Immature natural killer cell (primary cell): ENCODE measurements at places on chromosomes 2 and 18.

DNA sequence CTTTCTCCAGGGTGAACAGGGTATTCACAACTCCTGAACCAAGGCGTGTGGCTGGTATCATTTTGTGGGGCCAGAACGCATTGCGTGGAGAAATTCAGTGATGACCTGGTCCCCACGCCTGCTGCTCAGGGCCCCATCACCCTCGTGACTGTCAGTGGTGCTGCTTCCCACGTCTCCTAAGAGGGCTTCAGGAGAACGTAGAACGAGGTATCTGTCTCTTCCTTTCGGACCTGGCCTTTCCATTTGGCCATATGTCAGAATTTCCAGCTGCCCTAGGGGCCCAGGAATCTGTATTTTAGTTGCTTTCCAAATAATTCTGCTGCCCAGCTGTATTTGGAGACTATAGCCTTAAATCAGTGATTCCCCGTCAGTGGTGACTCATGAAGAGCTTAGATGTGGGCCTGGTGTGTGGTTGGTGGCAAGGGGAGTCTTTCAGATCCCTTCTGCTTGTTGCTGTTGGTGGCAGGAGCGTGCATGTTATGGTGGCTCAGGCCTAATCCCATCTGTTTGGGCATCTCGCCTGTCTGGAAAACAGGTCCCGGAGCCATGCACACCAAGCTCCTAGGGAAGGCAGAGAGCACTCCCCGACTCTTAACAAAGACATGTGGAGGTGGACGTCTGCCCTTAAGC is 56.4 kb downstream of the NPAS2 start:
- H3K4me1 ChIP-seq: no peaks in the 10 kb centered on the region
- H3K4me3 ChIP-seq: no peak overlapping the region
- no peak for DNase-seq
- H3K27me3 ChIP-seq: peaks cover 2% of the 10 kb centered on the region
- H3K36me3 ChIP-seq: no peaks in the 10 kb centered on the region

DNA sequence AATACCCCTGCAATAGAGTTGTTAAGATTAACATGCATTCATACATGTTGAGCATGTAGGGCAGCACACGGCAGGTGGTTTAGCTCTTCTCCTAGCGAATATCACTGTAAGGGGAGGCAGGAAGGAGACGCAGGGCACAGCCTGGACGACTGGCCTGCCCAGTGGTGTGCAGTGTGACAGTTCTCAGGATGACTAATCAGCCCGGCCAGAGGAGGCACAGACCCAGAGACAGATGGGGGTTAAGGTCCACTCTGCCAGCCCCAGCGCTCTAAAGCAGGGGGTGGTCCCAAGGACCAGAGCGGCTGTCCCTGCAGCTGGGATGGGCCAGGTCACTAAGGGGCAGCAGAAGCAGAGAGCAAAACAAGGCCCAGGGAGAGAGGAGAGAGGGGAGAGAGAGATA is 63.7 kb downstream of the RNF152 start:
- H3K27me3 ChIP-seq: peaks cover 2% of the 10 kb centered on the region
- no peaks in the 10 kb centered on the region for H3K36me3 ChIP-seq
- DNase-seq: no peak
- no peak overlapping the region for H3K4me3 ChIP-seq

GRCh38 chr2:209688385-209688784 is 83.2 kb upstream of the UNC80 start:
- H3K27ac ChIP-seq: no peak overlapping the region
- no peak overlapping the region for H3K4me3 ChIP-seq
- no peaks in the 10 kb centered on the region for H3K36me3 ChIP-seq
- H3K27me3 ChIP-seq: peaks cover 2% of the 10 kb centered on the region

DNA sequence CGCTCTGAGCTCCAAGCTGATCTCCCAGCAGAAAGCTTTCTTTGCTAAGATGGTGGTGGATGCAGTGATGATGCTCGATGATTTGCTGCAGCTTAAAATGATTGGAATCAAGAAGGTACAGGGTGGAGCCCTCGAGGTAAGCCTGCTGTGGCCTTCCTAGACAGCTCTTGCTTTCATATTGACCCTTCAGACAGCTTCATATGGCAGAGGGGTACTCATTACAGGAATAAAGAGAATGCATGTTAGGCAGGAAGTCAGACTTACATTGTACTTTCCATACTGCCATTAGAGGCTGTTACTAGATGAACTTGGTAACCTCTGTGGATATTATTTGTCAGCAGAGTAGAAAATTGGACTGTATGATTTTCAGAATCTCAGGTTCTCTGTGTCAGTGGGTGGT is 10.5 kb downstream of the CCT7 start:
- no peaks in the 10 kb centered on the region for H3K27me3 ChIP-seq
- no peak for DNase-seq
- H3K36me3 ChIP-seq: peaks cover 50% of the 10 kb centered on the region
- no peaks in the 10 kb centered on the region for H3K4me1 ChIP-seq

DNA sequence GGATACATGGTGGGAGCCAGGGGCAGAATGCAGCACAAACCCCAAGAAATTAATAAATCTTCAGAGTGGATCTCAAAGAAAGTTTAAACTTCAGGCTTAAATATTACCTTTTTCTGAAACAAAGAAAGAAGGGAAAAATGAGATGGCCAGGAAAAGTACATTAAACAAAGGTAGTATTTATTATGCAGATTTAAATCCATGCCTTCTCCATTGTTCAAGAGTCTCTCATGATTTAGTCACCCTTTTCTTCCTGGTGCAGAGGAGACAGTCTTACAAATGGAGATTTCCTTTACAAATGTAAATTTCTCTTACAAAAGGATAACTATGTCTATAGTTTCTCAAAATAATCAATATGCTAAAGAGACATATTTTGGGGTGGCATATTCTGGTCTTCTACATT is 33.4 kb upstream of the PPM1B start:
- H3K36me3 ChIP-seq: no peaks in the 10 kb centered on the region
- no peak overlapping the region for H3K4me3 ChIP-seq
- DNase-seq: no peak
- H3K4me1 ChIP-seq: no peaks in the 10 kb centered on the region

- DNase-seq: no peak
- H3K4me3 ChIP-seq: no peak overlapping the region
- no peaks in the 10 kb centered on the region for H3K4me1 ChIP-seq
- H3K36me3 ChIP-seq: no peaks in the 10 kb centered on the region
- no peak overlapping the region for H3K27ac ChIP-seq
Measured at GRCh38 chr2:115183144-115183543, 740.7 kb downstream of the DPP10 start.

- no peak overlapping the region for H3K4me3 ChIP-seq
- H3K36me3 ChIP-seq: no peaks in the 10 kb centered on the region
- no peaks in the 10 kb centered on the region for H3K27me3 ChIP-seq
- DNase-seq: no peak
- H3K4me1 ChIP-seq: no peaks in the 10 kb centered on the region
Measured at GRCh38 chr2:172215172-172215935, 112.7 kb upstream of the DLX2 start.

DNA sequence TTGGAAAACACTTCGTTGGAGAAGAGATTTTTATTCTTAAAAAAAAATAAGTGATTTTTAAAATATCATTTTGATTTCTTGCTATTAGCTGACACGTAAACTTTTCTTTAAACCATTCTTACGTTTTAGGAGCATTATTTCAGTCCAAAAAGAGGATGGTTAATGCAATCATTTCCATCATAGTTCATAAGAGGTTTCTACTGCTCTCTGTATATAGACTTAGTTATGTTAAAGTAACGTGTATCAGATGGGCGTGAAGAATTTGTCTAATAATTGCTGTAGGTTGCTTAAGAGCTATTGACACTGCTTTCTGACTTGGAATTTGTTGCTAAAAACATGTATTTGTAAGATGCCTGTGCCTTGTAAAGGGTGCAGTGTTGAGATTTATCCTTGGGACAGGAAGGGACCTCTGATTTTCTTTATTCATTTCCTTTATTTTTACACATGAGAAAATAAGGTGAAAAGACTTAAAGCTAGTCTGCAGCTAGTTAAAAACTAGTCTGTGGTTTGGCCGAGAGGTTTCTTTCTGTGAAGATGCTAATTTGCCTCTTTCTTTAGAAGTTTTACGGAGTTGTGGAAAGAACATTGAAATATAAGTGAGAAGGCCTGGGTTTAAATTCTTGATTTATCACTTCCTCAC is 2.9 kb downstream of the ANKRD12 start:
- H3K4me1 ChIP-seq: peaks cover 81% of the 10 kb centered on the region
- H3K36me3 ChIP-seq: no peaks in the 10 kb centered on the region
- no peak for DNase-seq
- H3K27ac ChIP-seq: peak overlapping the region; percentile 85
- H3K27me3 ChIP-seq: peaks cover 8% of the 10 kb centered on the region
- peak overlapping the region; percentile 95 for H3K4me3 ChIP-seq

DNA sequence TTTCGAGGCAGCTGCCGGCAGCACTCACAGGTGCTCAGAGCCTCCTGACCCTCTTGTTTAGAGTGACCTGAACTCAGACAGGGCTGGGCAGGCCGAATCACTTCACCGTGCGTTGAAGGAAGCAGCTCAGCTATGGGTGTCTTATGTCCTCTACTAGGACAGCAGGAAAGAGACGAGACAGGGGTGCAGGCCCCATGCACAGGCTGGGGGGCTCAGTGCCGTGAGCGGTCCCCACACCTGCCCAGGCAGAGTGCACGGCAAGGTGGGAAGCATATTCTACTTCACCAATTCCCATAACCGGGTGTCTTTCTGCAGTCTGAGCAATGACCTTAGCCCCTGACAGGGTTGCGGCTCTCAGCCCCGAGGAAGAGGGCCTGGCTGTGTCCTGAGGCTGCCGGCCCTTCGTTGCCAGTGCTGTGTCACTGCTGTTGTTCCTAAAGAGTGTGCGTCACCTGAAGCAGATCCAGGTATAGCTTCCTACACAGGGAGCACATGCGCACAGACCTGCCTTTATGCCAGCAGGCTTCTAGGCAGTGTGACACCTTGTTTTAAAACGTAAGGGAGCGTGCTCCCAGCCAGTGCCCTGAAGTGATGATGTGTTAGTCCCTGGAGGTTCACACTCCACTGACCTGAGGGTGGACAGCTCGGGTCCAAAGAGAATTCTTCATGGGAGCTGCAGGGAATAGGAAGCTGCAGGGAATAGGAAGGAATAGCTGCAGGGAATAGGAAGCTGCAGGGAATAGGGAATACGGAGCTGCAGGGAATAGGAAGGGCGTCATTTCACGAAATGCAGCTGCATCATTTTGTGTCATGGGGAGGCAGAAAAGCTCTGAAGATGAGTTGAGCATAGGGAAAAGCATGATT is 207.9 kb upstream of the SALL3 start:
- no peaks in the 10 kb centered on the region for H3K36me3 ChIP-seq
- no peaks in the 10 kb centered on the region for H3K4me1 ChIP-seq
- H3K27me3 ChIP-seq: peaks cover 4% of the 10 kb centered on the region
- no peak overlapping the region for H3K27ac ChIP-seq

DNA sequence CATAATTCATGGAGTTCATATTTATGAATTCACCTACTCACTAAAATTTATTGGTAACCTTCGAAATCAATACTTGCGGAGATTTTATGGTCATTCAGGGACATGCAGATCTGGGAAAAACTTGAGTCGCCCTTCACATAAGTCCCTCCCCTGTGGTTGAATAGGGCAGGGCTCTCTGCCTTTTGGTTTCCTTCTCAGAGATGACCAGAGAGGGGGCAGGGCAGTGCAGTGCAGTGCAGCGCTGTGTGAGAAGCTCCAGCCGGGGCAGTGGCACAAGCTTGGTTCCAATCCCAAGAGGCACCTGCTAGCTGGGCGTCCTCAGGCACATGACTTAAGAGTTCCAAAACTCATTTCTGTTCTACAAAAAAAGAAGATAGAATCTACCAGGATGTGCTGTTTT is 274.4 kb upstream of the RAB6C start:
- H3K4me1 ChIP-seq: no peaks in the 10 kb centered on the region
- H3K27ac ChIP-seq: no peak overlapping the region
- H3K36me3 ChIP-seq: no peaks in the 10 kb centered on the region
- peaks cover 3% of the 10 kb centered on the region for H3K27me3 ChIP-seq

- H3K27me3 ChIP-seq: no peaks in the 10 kb centered on the region
- peaks cover 5% of the 10 kb centered on the region for H3K4me1 ChIP-seq
- DNase-seq: no peak
- no peak overlapping the region for H3K4me3 ChIP-seq
- no peaks in the 10 kb centered on the region for H3K36me3 ChIP-seq
Measured at GRCh38 chr2:232781765-232782164, 5.4 kb upstream of the KCNJ13 start.

- no peaks in the 10 kb centered on the region for H3K27me3 ChIP-seq
- no peak overlapping the region for H3K27ac ChIP-seq
- H3K4me1 ChIP-seq: peaks cover 5% of the 10 kb centered on the region
- no peak for DNase-seq
Measured at GRCh38 chr2:127576433-127577207, 41.1 kb downstream of the MYO7B start.

- H3K4me3 ChIP-seq: no peak overlapping the region
- peaks cover 11% of the 10 kb centered on the region for H3K36me3 ChIP-seq
- H3K27ac ChIP-seq: peak overlapping the region; percentile 79
- no peak for DNase-seq
Measured at GRCh38 chr2:28509361-28509760, 13.5 kb downstream of the PLB1 start.

- peaks cover 3% of the 10 kb centered on the region for H3K36me3 ChIP-seq
- no peak for DNase-seq
- no peak overlapping the region for H3K4me3 ChIP-seq
- H3K27me3 ChIP-seq: no peaks in the 10 kb centered on the region
- peaks cover 50% of the 10 kb centered on the region for H3K4me1 ChIP-seq
- no peak overlapping the region for H3K27ac ChIP-seq
Measured at GRCh38 chr2:207130958-207131521, 34.7 kb downstream of the KLF7 start.

GRCh38 chr2:114546531-114546930 is 104.1 kb downstream of the DPP10 start:
- no peak overlapping the region for H3K4me3 ChIP-seq
- H3K27ac ChIP-seq: no peak overlapping the region
- H3K4me1 ChIP-seq: no peaks in the 10 kb centered on the region
- H3K27me3 ChIP-seq: no peaks in the 10 kb centered on the region

- DNase-seq: no peak
- peaks cover 51% of the 10 kb centered on the region for H3K36me3 ChIP-seq
- peaks cover 1% of the 10 kb centered on the region for H3K4me1 ChIP-seq
- H3K4me3 ChIP-seq: no peak overlapping the region
- peaks cover 3% of the 10 kb centered on the region for H3K27me3 ChIP-seq
Measured at GRCh38 chr2:7035884-7036283, 118.7 kb downstream of the RNF144A start.

DNA sequence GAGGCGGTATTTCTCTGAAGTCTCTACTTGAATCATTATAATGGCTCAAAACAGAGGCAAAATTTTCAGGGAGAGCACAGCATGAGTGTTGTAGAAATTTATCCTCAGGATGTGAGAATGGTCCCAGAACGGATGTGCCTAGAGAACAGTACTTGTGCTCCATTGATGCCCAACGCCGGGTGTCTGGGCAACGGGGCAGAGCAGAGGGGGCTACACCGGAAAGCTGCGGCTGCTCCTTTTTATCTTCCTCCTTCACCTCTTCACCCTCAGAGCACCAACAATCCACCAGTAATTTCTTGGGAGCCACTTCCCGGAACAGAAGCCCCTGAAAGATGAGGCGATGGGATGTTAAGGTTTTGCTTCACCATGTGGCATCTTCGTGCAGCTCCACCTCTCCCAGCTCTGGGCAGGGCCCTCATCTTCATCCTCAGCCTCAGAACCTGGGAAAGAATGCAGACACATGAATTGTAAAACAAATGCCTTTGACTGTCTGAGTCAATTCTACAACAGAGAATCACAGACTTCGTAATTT is 71.5 kb downstream of the PTGR3 start:
- no peak overlapping the region for H3K4me3 ChIP-seq
- no peak for DNase-seq
- peaks cover 2% of the 10 kb centered on the region for H3K27me3 ChIP-seq
- no peak overlapping the region for H3K27ac ChIP-seq
- H3K36me3 ChIP-seq: no peaks in the 10 kb centered on the region

- no peak overlapping the region for H3K4me3 ChIP-seq
- peaks cover 3% of the 10 kb centered on the region for H3K27me3 ChIP-seq
- no peaks in the 10 kb centered on the region for H3K36me3 ChIP-seq
- no peak overlapping the region for H3K27ac ChIP-seq
- DNase-seq: no peak
- no peaks in the 10 kb centered on the region for H3K4me1 ChIP-seq
Measured at GRCh38 chr2:29370581-29371125, 255.4 kb downstream of the CLIP4 start.
